ENCODE measurements at places on chromosomes 6 and 20.

GRCh38 chr20:42864116-42864515 lies 325.6 kb downstream of the PTPRT start:
- no peak for DNase-seq

GRCh38 chr6:139429580-139430145 lies 55.2 kb upstream of the CITED2 start:
- no peak for DNase-seq

DNA sequence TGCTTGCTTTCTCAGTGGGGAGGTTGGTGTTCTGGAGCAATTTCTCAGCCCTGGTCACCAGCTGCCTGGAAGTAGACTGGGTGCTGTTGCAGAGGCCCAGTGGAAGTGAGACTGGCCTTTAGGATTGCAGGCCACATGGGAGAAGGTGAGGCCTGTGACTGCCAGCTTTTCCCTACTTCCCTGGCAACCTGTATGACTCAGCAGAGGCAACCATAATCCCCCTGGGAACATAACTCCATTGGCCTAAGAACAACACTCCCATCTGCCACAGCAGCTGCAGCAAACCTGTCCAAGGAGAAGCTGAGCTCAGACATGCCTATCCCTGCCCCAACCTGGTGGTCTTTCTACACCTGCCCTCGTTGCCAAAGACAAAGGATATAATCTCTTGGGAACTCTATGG lies 473.5 kb upstream of the SPTLC3 start:
- no peak for DNase-seq

DNA sequence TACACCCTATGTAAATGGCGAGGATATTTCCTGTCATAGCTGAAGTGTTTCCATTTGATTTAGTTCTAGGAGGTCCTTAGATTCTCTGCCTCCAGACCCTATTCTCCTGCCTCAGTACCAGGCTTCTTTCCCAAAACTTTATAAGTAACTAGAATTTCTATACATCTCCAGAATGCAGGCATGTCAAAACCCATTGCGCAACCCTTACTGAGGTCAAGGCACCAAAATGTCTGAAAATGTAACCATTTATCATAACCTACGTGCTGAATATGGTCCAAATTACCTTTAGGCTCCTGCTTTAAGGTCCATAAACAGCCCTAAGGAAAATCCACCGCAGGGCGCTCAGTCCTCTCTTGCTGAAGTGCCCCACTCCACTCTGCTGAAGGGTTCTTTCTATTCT lies 37.5 kb upstream of the MC3R start:
- no peak for DNase-seq

GRCh38 chr6:145620088-145620487 lies 115.2 kb downstream of the EPM2A start:
- no peak for DNase-seq

DNA sequence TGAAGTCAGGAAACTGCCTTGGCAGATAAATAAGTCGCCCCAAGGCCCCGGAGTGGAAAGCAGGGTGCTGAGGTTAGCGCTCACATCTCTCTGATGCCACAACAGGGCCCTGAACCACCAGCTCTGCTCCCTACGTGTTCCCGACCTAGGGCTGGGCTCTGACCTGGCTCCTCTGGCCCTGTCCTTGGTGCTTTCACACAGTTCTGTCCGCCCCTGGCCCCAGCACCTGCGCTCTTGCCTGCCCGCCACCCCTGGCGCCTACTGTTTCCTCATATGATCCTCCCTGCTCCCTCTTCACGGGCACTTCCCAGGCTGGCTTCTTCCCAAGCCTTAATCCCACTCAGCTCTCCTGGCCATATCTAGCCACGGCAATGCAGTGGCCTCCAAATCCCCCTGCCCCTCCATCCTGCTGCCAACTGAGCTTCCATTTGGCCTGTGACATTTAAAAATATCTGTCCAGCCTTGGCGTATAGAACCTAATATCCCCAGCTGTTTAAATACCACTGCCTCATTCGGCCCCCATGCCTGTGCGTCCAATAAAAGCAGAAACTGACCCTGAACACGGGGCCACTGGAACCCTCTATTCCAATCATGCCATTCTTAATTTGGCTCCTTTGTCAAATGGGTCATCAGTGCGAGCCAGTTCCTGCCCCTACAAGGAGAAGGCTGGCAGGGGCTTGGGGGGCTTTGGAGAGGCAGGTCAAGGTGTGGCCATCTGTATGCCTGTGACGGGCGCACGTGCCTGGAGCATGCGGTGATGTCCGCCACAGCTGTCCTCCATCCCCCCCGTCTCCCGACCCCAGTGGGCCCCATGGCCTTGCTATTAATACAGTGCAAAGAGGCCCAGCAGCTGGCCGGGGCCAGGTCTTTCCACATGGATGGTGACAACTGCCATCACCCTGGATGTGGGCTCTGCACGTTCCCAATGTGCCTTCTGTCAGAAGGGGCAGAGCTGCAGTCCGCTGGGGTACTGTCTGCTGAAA lies 27.7 kb downstream of the GNAS-AS1 start:
- no peak for DNase-seq

- no peak for DNase-seq
Measured at GRCh38 chr6:35465646-35466045, 2.6 kb upstream of the RPL10A start.

DNA sequence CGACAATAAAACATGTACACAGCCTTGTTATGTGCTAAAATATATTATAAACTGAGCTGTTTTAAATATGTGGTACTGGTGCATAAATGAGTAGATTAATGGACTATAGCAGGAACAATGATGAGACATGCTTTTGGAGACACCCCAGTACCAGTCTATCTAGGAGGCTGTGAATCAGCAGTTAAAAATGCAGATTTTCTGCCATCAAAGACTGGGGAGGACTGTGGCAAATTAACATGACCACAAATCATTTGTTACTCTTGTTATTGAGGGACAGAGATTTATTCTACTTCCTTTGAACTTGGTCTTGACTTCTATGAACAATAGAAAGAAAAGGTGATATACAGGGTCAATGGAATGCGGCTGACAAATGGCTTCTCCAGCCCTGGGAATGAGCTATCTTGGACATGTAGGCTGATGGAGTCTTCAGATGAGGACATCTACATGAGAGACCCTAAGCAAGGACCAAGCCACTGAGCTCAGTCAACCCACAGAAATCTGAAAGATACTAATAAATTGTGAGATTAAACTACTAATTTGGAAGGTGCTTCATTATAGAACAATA lies 551.7 kb upstream of the GJE1 start:
- DNase-seq: no peak

- DNase-seq: no peak
Measured at GRCh38 chr6:167270499-167271311, 20.4 kb upstream of the UNC93A start.

DNA sequence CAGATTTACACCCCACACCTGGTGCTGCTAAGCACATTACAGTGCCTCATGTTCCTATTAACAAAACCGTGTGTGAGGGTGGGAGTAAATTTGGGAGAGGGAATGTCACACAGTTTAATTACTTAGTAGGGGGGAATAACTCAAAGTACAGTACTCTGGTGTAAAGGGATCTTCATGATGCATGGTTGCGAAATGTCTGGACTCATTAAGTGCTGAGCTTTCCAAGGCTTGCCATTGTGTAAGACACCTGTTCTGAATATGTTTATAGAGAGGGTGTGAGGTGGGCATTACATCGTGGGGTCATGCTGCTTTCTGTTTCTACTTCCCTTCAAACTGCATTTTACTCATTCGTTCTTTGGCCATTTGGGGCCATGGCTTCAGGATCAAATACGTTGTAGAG lies 181.2 kb downstream of the ADGRG6 start:
- no peak for DNase-seq

- DNase-seq: no peak
Measured at GRCh38 chr6:130578713-130579112, 212.9 kb downstream of the TMEM200A start.

GRCh38 chr20:34626992-34627391 lies 49.9 kb downstream of the PIGU start:
- no peak for DNase-seq

DNA sequence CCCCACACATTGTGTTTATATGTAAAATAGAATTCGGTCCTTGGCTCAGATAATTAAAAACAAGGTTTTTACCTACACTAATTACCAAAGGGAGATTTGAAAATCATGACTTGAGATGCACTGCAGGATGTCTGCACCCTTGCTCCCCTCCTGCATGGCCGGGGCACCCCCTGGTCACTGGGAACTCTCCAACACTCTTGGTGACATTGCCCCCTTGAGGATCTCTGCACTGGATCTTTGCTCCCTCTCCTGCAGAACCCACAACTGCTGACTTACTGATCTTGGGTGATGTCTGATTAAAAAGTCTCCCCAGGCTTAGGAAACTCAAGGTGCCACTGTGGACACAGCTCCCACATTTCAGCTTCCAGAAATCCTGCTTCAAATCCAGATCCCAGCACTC lies 17.1 kb upstream of the CSNK2A1 start:
- DNase-seq: no peak

DNA sequence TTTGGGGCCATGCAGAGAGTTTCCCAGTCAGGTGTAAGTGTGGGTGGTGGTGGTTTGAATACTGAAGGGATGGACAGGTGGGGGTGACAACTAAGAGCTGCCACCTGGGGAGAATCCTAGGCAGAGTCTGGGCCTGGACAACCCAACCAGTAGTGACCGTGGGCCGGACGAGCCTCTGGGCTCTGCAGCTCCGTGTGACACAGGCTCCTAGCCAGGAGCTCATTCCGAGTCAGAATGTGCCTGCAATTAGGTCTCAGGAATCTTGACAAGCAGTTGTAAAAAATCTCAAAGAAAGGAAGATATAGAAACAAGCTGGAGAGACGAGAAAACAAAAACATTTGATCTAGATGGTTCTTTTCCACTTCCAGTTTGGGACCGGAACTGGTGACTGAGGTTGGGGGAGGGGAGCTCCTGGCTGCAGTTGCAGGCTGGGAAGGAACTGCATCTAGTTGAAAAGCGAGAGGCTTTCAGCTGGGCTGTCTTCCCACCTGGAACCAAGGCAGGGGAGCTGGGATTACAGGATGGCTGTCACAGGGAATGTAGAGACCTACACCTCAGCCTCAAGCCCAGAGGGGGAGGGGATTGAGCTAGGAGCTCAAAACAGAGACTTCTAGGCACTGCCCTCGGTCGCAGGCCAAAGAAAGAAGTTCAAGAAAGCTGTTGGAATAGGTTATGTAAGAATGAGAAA lies 156.9 kb downstream of the PAX1 start:
- no peak for DNase-seq

GRCh38 chr6:96058082-96058481 lies 42.3 kb downstream of the FUT9 start:
- no peak for DNase-seq

- no peak for DNase-seq
Measured at GRCh38 chr6:142968601-142969000, 23.6 kb upstream of the HIVEP2 start.

- no peak for DNase-seq
Measured at GRCh38 chr20:62285722-62286121, 17.1 kb upstream of the ADRM1 start.

- no peak for DNase-seq
Measured at GRCh38 chr20:50395251-50395729, 114.9 kb upstream of the PTPN1 start.

DNA sequence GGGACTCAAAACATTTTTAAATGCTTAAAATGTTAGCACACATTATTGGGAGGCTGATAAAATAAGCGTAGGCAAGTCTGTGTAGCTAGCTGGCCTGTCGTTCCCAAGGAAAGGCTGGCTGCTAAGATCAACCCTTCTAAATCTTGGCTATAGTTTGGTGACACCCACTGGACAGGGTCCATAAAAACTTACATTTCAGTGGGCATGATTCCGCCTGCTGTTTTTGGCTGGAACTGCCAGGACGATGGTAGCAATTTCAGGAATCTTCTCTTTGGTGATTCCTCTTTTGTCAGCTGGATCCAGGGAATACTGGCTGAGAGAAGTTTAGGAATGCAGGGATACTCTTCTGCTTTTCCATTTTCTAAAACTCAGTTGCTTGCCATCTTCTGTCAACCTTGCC lies 162.2 kb downstream of the NKAIN2 start:
- no peak for DNase-seq

Data from NCI-H2029 (cell line).